ENCODE measurements at places on chromosomes 12 and 14. TPM values are rescaled to one million over a fixed set of nuclear protein-coding genes. Genes with fewer than 3 reads are reported as not detected.

GRCh38 chr12:95385246-95386035, 88.5 kb upstream of the METAP2 start:
- DNase-seq = no peak

GRCh38 chr12:108675792-108676191, 42.1 kb upstream of the SELPLG start:
- no peak for DNase-seq

DNA sequence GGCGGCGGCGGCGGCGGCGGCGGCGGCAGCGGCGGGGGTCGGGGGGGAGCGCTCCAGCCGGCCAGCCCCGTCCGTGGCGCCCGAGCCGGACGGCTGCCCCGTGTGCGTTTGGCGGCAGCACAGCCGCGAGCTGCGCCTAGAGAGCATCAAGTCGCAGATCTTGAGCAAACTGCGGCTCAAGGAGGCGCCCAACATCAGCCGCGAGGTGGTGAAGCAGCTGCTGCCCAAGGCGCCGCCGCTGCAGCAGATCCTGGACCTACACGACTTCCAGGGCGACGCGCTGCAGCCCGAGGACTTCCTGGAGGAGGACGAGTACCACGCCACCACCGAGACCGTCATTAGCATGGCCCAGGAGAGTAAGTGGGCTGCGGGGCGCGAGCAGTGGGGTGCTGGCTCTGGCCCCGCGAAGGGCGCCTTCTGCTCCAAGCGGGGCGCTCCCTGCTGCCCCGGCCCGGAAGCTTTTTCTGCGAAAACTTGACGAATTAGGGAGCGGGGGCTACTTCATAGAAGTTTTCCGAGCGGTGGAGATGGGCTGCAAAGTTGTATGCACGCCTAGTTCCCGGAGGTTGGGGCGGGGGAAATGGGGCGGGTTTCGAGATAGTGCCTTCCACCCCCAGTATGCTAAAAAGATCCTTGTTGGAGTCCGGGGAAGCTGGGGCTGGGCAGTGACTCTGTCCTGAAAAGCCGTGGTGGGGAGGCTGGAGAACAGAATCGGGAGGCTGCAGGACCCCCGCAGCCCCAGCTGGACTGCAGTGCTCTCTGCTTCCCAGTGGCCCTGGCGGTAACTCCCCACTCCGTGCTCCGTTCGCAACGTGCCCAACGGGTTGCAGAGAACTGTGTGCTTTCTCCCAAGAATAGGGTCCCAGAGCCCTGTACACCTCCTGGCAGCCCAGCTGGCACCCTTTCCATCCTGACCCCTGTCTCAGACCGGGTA, 751 bp downstream of the GDF11 start:
- DNase-seq = no peak

- no peak for DNase-seq
Measured at GRCh38 chr12:101299931-101300330, 20.0 kb downstream of the UTP20 start.

ERBB3 gene
- 69.0 TPM for total RNA-seq

DNA sequence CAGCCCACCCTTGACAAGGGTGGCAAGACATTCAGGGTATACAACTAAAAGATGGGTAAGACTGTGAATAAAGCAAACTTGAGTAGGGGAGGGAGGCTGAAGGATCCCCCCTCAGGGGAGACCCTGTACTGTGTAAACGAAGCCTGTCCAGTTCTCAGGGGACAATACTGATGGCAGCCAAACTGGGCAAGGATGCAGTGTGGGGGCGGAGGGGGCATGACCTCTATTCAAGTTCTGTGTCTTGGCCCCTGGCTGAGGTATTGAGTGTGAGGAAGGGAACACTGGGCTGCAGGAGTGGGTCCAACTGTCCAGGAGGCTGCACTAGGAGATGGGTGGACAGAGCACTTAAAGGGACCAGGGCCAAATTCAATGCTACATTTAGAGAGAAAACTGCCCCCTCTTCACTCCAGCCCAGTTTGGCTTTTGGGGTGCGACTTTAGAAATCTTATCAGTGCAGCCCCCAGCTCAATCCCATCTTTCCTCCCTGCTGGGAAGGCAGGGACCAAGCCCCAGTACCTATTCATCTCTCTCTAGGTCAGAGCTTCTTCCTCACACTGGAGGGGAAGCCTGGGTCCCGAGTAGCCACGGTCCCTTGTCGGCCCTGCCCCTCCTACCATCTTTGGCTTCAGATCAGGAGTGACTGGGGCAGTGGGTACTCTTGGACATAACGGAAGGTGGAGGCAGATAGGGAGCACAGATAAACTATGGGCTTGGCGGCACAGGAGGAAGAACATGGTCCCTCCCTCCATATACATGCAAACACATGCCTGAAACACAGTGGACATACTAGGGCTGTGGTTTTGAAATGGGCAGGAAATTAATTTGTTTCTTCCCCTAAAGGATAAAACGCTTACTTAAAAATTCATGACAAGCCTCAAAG, 11.8 kb downstream of the SLC39A5 start:
- DNase-seq = no peak

KRT6C gene
- 0.61 TPM for total RNA-seq

ALG10B gene
- 3.3 TPM for total RNA-seq

DNA sequence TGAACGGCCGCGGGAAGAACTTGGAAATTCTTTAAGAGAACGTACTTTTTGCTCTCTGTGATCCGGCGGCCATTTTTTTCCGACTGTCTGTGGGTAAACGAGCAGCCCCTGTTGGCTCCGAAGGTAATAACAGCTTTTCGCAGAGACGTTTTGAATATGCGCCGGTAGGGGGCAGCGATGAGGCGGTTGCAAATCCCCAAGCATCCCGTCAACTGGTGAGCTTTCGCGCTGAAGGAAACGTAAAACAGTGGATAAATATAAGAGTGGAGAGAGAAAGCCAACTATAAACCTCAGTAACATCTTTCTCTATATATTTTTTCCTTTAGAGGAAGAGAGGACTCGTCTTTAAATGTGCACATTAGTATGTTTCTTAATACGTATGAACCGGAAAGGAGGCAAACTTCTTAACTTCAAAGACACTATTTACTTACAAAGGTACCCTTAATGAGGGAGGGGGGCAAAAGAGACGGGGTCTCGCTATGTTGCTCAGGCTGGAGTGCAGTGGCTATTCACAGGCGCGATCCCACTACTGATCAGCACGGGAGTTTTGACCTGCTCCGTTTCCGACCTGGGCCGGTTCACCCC, 9.6 kb upstream of the NEMF start:
- DNase-seq = peak; percentile 92
